NCI-H1436 (cell line): ENCODE measurements at places on chromosomes 11 and 22.

DNA sequence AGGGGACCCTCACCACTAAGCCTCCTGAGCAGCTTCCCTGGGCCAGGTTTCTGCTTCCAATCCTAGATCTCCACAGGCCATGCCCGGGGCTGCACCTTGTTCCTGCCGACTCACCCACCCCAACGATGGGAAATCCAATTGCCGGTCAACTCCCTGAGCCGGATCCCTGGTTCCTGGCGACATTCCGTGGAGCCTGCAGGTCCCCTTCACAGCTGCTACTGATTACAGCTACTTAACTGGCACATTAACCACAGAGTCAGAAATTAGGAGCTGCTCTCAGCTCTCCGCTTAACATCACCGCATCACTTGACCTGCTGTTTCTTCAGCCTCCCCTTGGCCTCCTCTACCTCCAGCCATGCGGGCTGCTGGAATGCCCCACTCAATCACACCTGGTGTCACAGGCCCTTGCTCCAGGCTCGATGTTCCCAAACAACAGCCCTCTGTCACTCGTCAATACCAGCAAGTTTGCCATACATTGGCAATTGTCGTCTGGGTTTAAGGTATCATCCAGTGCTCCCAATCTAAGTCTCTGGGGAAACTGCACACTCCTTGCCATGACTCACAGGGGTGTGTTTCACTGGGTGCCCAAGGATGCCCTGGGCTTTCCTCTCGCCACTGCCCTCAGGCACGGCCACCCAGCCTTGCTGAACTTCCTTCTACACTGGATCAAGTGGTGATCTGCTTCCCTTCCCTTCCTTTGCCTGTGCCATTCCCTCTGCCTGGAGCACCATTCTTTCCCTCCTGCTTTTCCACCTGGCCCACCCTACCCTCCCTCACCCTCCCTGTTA is 181.0 kb downstream of the MN1 start:
- no peak for DNase-seq

GRCh38 chr11:59267736-59268475 is 55.2 kb upstream of the MPEG1 start:
- no peak for DNase-seq

- peak; percentile 20 for DNase-seq
Observed at GRCh38 chr22:46107089-46107664, 43.1 kb upstream of the PPARA start.

GRCh38 chr11:120441592-120441991 is 70.0 kb upstream of the GRIK4 start:
- no peak for DNase-seq

GRCh38 chr11:40139536-40139935 is 1319.9 kb downstream of the LRRC4C start:
- no peak for DNase-seq

DNA sequence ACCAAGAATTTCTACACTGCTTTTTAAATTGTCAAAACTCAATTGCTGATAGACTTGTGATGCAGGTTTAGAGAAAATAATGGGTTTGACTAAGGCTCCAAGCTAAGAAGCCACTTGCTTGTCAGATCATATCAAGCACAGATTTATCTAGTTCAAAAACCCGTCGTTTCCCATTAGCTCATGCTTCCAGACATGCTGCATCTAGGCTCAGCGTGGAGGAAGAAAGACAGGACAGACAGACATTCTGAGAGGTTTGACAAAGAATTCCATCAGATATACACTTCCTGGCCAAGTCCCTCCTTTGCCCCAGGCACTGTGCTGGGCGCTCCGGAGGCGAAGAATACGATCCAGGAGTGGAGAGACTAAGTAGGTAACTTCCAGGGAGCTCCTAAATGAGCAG is 76.8 kb downstream of the KCNC1 start:
- DNase-seq = no peak

DNA sequence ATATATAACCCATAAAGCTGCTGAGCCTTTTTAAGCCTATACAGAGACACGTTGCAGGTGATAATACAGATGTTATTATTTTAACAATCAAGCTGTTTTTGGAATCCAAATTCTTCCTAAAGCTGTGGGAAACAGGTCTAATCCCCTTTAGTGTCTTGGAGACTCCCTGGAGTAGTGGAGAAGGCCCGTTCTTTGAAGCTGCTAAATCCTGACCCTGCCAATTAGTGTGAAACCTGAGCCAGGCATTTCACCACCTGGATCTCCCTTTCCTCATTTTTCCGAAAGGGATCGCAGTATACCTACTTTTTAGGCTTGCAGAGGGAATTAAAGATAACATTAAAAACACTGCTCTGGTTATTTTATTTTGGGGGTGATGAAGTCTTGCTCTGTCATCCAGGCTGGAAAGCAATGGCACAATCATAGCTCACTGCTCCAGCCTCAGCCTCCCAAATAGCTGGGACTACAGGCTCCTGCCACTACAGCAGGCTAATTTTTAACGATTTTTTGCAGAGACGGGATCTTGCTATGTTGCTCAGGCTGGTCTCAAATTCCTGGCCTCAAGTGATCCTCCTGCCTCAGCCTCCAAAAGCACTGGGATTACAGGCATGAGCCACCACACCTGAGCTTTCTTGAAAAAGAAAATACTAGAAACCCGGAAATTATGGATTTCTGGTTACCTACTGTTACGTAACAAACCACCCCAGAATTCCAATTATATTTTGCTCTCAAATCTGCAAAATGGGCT is 1.7 kb upstream of the EIF4ENIF1 start:
- no peak for DNase-seq

DNA sequence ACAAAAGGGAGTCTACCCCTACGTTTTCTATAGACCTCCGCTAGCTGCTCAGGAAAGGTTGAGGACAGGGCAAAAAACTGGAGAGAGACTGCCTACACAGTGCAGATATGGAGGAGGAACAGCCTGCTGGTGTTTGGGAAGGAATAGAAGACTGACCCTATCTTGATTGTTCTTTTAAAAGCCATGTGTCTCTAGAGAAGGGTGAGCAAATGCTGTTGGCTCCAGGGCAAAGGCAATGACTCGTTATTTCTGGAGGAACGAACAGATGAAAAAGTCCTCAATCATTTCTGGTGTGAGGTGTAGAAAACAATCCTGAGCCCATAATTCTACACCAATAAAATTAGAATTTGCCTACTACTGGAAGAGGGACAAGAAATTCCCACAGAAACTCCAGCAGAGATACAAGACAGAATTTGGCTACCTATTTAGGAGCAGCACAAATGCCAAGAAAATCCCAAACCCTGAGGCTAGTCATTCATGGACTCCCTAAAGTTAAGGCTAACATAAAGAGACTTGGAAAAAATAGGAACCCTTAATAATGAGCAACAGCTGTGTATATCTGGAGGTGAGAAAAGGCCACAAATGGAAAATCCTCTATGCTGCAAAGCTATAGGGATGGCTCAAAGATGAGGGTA is 1206.3 kb upstream of the CNTN5 start:
- DNase-seq = no peak

DNA sequence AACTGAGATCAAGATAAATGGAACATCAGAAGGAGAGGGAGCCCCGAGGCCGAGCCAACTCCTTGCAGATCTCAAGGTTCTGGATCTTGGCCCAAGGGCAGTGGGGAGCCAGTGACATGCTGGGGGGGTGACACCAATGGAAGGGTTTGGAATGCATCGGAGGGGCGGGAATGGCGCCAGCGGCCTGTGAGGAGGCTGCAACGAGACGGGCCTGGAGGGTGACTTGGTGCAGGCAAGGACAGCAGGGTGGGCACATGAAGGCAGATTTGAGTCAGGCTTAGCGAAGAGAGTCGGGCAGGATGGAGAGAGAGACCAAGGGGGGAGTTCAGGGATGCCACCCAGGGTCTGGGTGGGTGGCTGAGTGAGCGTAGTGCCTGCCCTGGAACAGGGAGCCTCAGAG is 23.2 kb downstream of the ELFN2 start:
- no peak for DNase-seq

DNA sequence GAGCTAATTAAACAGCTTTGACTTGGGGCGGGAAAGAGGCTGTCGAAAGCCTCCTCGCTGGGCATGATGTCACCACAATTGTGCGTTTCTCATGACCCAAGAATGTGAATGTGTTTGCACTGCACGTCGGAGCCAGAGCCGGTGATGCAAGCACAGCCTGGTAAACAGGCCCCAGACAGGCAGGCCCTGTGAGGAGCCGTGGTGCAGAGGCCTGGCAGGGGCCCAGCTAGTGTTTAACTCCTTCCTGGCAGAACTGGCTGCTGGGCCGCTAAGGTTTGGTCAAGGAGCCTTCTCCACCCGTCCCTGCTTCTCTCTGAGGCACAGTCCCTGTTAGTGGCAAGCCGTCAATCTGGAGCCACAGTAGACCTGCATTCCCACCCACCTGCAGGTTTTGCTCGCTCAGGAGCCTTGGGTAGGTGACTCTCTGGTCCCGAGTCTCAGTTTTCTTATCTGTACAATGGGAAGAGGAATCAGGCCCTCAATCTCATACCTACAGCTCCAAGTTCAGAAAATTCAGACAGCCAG is 25.4 kb upstream of the SMTN start:
- DNase-seq = peak; percentile 4

GRCh38 chr11:46369458-46370152 is 11.9 kb upstream of the MDK start:
- peak; percentile 46 for DNase-seq

DNA sequence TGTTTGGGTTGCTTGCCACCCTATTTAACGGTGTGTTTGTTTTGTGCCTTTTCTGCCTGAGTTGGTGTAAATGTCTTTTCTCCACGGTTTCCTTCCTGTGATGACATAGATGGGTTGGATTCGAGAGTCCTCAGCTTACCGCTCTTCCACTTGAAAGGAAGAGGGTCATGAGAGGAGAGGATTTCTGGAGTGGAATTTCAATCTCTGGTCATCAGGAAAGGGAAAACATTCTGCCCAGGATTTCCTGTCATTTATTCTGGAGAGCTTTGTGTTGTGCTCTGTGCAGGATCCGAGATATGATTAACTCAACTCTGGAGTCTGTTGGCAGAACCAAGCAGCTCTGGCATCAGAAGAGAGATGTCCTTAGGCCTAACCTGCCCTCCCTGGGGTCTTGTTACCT is 605.2 kb downstream of the NTM start:
- no peak for DNase-seq
